ENCODE measurements at places on chromosomes 11 and 22.

GRCh38 chr11:1765871-1766718 lies 2.4 kb upstream of the CTSD start:
- no peak for DNase-seq

DNA sequence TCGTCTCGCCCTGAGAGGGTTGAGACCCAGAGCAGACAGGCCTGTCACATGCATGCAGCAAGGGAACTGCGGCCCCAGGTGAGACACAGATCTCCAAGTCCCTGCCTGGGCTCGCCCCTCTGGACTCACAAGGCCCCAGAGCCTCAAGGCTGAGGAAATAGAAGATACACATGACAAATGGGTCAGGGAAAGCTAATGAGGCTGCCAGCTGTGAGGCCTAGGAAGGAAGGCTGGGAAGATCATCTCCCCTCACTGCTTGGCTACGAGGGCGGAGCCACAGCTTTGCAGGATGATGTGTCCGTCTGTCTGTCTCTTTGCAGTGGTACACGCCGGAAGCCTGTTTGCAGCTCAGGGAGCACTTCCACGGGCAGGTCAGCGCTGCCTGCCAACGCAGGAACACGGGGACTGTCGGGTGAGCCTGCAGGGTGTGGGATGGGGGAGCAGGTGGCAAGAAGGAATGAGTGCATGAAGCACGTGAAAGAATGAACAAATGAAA lies 4.5 kb downstream of the RAB36 start:
- DNase-seq: no peak

GRCh38 chr22:46515208-46516111 lies 22.0 kb downstream of the CELSR1 start:
- DNase-seq: peak; percentile 62

DNA sequence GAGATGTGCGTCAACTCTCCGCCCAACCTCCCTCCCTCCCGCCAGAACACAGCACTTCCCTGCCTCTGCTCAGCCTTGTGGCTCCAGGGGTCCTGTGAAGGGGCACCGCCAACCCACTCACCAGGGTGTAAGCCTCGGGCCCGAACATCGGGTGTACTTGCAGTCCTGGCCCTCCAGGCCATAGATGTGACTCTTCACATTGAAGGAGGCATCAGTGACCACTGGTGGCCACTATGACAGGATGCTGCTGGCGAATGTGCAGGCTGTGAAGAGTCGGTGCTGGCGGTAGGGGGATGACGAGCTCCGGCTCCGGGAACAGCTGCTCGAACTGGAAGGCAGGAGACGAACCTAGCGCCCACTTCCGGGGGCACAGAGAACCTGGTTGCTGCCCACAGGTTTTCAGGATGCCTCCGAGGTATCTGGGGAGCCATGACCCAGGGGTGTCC lies 97.4 kb downstream of the MED15 start:
- no peak for DNase-seq

- peak; percentile 36 for DNase-seq
Measured at GRCh38 chr11:47967577-47968525, 12.5 kb upstream of the PTPRJ start.

DNA sequence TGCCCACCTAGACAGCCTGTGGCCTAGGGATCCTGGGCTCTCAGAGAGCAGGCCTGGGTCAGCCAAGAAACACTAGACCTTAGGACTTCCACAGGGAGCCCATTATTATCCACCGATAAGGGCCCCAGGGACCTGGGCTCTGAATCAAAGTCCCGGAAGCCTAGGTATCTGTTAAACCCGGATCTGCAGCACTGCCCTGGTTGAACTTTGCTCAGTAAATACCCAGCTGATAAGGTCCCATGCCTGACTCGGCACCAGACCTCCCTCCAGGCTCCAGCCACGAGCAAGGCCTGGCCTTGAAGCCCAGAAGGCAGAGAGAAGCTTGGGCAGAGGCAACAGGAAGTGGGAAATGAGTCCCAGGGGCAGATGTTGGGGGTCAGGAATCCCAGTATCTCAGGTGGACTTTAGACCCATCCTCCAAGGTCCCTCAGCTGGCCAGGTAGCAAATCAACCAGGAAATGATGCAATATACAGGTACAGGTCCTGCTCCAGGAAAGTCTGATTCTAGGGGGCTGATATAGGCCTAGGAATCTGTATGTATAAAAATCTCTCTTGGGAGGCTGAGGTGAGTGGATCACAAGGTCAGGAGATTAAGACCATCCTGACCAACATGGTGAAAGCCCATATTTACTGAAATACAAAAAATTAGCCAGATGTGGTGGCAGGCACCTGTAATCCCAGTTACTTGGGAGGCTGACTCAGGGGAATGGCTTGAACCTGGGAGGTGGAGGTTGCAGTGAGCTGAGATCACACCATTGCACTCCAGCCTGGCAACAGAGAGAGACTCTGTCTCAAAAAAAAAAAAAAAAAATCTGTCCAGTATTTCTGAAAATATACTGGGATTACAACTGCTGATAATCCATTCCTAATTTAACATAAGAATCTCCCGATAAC lies 18.7 kb downstream of the POU2AF1 start:
- no peak for DNase-seq

DNA sequence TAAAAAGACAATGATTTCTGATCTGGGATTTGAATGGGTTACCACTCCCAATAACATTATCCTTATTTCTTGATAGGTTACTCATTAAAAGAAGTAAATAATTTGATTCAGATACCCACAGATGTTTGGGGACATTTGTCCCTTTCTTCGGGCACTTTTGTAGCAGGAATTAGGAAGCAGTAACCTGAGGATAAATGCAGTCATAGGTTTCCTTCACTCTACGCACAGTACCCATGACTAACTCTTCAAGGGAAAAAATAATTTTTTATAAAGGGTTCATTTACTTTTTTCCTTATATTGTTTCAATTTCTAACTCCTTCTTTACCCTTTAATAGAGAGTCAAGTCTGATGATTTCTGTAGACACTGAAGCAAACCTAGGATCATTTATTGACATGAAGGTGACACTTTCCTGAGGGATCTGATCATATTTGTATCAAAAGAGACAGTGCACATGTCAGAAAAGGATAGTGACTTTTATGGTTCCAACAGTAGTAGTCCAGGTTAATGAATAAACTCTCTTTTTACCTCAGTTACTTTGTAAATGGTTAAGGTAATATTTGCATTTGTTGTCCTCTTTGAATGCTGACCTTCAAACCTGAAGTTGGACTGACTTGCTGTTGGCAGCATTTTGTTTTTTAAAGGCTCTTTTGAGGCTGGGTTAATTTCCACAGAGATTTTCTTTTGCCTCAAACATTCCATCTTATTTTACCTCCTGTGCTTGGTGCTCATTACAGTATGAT lies 1072.0 kb downstream of the LRRC4C start:
- DNase-seq: no peak

DNA sequence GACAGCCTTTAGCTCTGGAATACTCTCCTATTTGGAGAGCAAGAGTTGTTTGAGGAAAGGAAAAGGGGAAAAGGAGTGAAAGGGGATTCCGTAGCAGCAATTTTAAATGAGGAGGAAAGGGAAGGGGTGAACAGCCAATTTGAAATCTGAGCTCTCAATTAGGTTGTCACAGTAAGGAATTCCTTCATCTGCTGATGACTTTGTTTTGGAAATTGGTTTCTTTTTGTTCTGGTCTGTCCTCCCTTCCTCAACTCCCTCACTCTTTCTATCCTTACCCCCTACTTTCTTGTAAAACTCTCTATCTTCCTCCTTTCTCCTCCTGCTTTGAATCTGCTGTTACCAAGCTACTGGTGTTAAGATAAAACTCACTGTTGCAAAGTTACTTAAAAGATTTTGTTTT lies 1155.6 kb downstream of the DLG2 start:
- DNase-seq: no peak

DNA sequence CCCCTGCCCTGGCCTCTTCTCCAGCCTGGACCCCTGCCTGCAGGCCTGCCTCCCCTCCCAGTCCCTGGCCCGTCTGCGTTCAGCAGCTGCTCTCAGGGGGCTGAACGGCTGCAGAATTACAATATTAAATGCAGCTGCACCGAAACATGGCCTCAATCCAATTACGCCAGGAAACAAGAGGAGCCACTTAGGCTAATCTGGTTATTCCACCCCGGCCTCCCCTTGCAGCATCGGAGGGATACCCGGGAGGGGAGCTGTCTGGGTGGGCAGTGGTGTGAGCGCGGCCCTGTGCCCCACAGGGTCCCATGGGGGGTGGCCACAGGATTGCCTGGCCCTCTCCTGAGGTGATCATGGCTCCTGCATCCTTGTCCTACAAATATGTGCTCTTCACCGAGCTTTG lies 42.6 kb downstream of the FLRT1 start:
- no peak for DNase-seq

DNA sequence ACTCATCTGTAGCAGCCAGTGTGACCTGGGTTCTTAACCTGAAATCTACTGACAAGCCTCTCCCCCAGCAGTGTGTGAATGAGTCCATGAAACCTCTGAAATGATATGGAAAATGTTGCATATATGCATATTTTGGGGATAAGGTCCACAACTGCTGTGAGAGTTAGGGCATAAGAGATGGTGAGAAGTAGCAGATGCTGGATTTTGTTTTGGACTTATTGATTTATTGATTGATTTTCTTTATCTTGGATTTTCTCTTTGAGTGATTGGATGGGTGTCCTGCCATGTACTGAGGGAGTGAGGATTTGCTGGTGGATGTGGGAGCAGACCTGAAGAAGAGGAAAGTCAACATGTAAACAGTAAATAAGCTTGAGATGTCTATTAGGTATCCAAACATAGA lies 211.4 kb upstream of the SORL1-AS1 start:
- DNase-seq: no peak

GRCh38 chr11:93279851-93280347 lies 50.6 kb upstream of the DEUP1 start:
- no peak for DNase-seq

DNA sequence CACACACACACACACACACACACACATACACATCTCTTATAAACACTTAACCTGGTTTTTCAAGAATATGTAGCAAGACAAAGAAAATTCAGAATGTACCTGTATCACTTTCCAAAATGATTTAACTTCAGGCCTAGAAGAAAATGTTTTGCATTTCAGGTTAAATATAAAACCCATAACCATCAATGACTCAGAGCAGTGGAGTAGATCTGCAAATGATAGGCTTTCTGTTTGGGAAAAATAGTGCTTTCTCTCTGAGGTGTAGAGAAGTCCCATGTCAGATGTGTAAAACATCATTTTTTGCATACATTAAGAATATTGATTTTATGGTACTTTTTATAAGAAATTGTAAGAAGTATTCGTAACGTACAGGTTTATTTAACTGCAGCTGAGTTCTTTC lies 116.9 kb downstream of the STK33 start:
- no peak for DNase-seq

GRCh38 chr11:23751280-23751679 lies 745.6 kb upstream of the LUZP2 start:
- no peak for DNase-seq

DNA sequence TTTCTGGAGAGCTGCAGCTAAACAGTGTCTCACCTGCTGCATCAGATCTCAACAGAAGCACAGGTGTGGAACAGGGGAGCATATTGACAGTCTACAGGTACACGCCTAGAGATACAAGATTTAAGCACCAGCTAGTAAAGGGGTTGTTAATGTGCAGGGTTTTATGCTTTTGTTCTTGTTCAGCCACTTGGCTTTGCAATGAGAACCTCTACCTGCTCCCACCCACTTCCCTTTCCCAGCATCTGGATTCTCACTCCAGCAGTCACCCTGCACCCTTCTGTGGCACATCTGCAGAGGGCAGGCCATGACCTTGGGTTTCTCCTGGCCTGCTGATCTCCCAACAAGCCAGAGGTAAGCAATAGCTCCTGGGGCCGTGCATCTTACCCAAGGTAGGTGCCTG lies 446.6 kb downstream of the BUD13 start:
- DNase-seq: no peak

DNA sequence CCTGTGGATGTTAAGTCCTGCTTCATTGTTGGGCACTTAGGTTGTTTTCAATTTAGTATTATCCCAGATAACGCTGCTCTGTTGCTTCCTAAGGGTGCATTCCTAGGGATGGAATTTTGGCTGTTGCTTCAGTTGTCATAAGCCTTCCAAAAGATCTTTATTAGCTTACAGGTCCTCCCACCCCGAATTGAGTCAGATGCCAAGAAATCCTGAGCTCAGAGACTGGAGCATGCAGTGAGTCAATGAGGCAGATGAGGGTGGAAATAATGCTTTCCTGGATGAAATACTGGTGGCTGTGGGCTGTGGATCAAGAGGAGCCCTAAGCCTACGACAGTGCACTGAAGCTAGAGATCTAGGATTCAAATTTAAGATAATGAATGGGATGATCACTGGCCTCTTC lies 10.7 kb upstream of the IL18BP start:
- DNase-seq: peak; percentile 56
